ENCODE measurements at places on chromosomes 12 and 14. TPM values are rescaled to one million over a fixed set of nuclear protein-coding genes. Genes with fewer than 3 reads are reported as not detected.

Gene OASL
- 0.50 TPM for polyA plus RNA-seq

Gene ITGB7
- 0.33 TPM for polyA plus RNA-seq

Gene PLEKHH1
- polyA plus RNA-seq = 3.1 TPM

Gene PLA2G1B
- polyA plus RNA-seq = not detected

Gene KRT72
- polyA plus RNA-seq = not detected

Gene HOXC13
- 9.1 TPM for polyA plus RNA-seq

Gene PRPH
- polyA plus RNA-seq = not detected

Gene ETFRF1
- polyA plus RNA-seq = 6.1 TPM

Gene ACAD10
- 9.7 TPM for polyA plus RNA-seq

Gene PPP4R4
- 5.4 TPM for polyA plus RNA-seq

Gene CPSF2
- polyA plus RNA-seq = 22.1 TPM

Gene CLSTN3
- polyA plus RNA-seq = 14.5 TPM

Gene TEX52
- polyA plus RNA-seq = not detected

GRCh38 chr12:119869720-119870119 is 7.4 kb downstream of the CIT start:
- peak; percentile 88 for DNase-seq

DNA sequence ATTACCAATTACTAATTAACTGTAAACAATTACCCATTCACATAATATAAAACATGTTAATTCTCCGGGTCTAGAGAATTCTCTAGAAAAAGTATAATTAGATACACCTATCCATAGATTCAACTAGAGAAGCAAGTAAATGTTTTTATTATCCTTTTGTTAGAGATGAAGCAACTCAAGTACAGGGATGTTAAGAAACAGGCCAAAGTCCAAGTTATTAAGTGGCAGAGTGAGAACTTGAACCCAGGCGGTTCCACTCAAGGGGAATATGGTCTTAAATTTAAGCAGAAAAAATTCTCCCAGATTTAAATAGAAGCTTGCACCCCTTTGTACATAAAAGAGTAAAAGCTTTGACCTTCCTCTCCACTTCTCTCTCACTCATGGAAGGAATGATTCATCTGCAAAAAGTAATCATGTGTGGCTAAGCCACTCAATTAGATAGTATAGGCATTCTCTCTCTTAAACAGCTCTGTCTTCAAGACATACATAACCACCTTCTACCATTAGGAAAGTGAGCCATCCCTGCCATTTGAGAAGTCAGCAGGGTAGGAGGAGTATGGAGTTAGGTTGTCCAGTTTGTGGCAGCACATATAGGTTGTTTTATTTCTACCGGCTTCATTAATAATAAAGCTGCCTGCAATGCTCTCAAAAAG is 34.1 kb downstream of the ERGIC2 start:
- DNase-seq = no peak

DNA sequence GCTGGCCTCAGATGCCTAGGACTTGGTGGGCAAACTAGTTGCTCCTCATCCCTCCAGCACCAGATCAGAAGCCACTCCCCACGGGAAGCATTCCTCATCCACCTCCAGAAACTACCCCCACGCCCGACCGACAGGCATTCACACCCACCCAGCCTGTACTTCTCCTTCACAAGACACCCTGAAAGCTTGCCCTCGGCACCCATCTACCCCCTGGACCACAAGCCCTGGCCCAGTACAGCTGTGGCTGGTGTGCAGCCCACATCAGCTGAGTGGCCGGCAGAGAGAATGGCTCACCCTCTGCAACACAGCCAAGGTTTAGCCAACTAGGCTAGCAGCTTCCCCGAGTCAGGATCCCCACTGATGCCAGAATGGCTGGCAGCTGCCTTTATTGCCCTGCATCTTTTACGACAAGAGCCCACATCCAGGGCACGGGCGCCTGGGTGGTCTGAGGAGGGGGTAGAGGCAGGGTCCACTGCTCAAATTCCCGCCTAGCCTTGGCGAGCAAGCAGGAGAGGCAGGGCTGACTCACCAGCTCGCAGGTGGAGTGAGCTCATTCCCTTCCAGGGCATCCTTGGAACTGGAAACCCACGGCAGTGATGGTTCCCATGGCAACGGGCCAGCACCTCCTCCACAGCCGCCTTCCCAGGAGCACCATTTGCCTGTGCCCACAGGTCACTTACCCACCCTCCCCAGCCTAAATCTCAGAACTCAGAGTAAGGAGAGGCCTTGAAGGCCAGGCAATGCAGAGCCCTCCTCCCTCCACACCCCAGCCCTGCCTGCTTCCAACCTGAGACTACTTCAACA is 17.1 kb downstream of the ACTN1 start:
- DNase-seq = peak; percentile 92

- no peak for DNase-seq
Measured at GRCh38 chr14:69432364-69432763, 33.9 kb downstream of the SLC39A9 start.

DNA sequence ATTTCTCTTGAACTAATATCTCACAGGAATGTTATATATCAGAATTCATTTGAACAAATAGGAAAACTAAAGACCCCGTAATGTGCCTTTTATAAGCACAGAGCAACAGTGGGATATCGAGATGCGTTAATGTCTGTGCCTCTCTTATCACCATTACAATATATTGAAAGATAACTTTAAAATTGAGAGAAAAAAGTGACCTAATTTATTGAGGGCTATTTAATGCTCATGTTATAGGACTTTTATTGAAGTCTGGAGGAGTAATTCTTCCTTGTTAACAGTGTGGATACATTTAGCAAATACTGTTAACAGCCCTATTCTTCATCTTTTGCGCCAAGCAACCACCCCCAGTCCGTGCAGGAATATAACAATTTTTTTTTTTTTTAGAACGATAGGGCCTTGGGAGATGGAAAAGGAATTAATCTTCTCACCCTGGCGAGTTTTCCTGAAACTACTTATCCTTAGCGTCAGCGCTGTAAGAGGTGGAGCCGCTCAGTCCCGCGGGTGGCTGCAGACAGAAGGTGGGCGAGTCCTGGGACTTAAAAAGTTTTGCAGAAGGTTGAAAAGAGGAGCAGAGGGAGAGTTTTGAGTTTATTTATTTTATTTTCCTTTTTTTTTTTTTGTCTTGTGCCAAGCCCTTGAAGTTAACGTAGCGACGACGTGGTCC is 11.0 kb downstream of the FOXG1 start:
- DNase-seq = no peak

DNA sequence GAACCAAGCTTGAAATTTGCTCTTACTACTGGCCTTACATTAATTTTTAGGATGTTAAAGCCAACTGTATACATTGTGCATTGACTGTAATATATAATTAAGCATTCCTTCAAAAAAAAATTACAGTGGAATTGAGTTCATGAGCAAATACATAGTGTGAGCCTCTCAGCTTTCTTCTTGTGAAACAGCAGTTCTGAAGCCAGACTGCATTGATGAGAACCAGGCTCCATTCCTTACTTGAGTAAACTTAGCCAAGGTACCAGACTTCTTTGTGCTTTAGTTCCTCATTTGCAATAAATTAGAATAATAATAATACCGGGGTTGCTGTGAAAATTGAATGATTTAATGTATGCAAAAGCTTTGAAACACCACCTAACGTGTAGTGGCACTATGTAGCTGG is 169.5 kb downstream of the ANO4 start:
- no peak for DNase-seq

GRCh38 chr12:75480469-75480949 is at the start of gene GLIPR1:
Gene GLIPR1 (plus strand): TSS chr12:75480755. CDS start chr12:75480881, 126 bp downstream.
- peak; percentile 95 for DNase-seq

GRCh38 chr12:69623970-69624369 is 13.3 kb upstream of the LRRC10 start:
- no peak for DNase-seq

- DNase-seq = peak; percentile 70
Measured at GRCh38 chr12:57754411-57755193, at the start of gene MARCHF9. Gene MARCHF9 (plus strand): TSS chr12:57755103. CDS start chr12:57755529, 426 bp downstream.

DNA sequence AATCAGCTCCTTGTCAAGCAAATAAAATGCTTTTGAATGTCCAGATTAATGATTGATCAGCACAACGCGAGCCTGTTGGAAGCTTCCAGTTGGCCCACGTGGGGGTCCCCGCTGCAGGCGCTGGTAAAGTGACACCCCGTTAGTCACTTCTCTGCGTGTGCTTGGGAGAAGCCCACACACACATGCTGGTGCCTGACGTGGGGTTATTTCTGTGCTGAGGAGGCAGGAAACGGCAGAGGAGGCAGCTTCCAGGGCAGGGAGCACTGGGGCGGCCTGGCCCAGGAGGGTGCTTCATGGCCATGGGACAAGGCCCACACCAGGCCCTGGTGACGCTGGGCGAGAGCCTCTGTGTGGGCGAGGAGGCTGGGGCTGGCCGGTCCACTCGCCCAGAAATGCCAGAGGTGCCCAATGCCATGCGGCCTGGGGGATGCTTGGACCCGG is 101.5 kb downstream of the KIF26A start:
- no peak for DNase-seq

GRCh38 chr14:71554959-71555612 is 377.1 kb upstream of the RGS6 start:
- no peak for DNase-seq

DNA sequence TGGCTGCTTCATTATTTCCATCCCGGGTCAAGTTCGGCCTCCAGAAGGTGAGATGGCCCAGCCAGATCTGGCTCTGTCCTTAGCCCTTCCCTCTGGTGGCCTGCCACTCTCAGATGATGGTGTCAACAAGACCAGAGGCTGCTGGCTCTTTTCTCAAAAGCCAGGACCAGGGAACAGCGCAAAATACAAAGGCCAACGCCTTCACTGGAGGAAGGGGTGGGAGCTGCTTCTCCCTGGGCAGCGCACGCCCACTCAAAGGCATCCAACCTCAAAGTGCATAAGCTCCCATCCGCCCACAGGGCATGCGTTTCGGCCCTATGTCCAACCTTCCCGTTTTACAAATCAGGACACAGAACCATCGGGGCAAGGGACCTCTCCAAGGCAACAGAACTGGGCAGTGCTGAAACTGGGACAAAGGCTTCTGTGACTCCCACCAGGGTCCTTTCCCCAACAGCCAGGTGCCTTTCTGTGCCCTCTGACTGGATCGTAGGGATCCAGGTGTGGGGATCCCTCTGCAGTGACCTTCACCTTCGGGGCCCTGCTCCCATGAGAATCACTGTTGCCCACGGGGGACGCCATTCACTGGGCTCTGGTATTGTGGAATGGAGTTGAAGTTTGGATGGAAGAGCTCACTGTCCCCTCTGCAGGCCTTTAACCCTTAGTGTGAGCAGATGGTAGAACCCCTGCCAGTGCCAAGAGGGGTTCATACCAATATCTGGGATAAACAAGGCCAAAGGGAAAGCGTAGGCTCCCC is 76.8 kb downstream of the NINJ2 start:
- no peak for DNase-seq

DNA sequence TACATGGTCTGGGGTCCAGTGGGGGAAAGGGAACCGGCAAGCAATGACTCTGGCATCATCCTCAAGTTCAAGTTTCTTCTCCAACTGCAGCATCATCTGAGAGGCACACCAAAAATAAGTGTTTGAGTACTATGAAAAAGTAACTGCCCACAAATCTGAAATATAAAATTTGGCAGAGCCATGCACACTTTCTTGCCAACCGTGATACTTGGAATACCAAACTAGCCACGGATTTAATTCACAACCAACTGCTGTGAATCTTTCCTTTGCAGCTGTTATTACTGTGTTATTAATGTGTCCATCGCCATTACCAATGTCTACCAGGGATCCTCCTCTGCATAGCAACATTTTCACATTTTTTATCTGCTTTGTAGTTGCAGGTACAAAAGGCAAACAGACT is 74.6 kb downstream of the GXYLT1 start:
- DNase-seq = no peak

GRCh38 chr14:23076785-23077408 is 18.0 kb downstream of the ACIN1 start:
- DNase-seq = no peak

GRCh38 chr14:74737753-74738325 is 24.9 kb downstream of the FCF1 start:
- no peak for DNase-seq

DNA sequence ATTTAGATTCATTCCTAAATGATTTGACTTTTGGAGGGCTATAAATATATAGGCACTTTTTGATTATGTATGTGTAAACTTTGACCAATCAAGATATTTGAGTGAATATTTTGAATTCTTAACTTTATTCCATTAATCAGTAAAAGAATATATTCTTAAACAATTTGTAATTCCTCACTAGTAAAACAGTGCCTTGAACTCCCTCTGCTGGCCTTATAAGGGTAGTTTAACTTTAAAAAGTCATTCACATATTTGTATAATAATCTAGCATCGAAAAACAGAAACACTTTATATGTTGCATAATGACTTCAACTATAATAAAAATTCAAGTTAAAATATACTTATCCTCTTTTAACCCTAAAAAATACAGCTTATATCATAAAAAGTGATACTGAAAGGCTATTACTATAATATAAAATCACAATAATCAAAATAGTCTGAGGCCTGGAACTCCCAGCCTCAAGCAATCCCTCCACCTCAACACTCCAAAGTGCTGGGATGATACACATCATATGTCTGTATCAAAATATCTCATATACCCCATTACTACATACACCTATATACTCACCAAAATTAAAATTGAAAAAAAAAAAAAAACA is 31.2 kb downstream of the CCDC59 start:
- peak; percentile 2 for DNase-seq

GRCh38 chr12:80838708-80839107 is 99.0 kb downstream of the LIN7A start:
- no peak for DNase-seq

- no peak for DNase-seq
Measured at GRCh38 chr12:91142221-91142631, 30.9 kb upstream of the LUM start.

DNA sequence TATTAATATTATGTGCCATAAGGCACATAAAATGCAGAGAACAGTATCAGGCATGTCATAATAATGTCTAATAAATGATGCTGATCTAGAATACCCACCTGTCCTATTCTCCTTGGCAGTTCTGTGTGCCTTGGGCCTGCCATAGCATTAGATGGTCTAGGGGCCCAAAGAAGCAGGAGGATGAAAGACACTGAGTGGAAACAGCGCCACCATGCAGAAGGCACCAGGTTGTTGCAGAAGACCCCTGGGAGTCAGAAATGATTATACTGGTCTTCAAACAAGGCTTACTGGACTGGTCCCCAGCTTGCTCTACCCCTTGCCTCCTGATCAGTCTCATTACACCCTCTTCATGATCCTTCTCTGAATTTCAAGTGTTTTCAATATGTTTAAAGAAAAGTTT is 353.3 kb downstream of the GRIN2B start:
- no peak for DNase-seq

GRCh38 chr12:10454531-10454930 is 1.4 kb upstream of the KLRC1 start:
- peak; percentile 1 for DNase-seq

GRCh38 chr14:35558680-35559079 is 24.7 kb downstream of the INSM2 start:
- DNase-seq = no peak

- DNase-seq = no peak
Measured at GRCh38 chr12:3186546-3187215, 109.5 kb downstream of the TSPAN9 start.

DNA sequence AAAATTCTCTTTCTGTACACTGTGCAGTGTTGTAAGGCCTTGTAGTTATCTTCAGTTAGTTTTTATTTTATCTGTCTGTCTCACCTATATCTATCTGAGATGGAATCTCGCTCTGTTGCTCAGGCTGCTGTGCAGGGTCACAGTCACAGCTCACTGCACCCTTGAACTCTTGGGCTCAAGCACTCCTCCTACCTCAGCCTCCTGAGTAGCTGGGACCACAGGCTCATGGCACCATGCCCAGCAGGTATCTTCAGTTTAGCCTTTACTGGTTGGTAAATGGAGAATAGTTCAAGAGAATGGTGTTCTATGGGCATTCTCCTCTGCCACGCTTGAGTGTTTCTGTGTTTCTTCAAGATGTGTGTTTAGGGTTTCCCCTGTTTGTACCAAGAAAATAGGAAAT is 13.6 kb downstream of the TULP3 start:
- no peak for DNase-seq

All from mammary epithelial cell (primary cell).